ENCODE measurements at places on chromosomes 3 and 15. TPM values are rescaled to one million over a fixed set of nuclear protein-coding genes. Genes with fewer than 3 reads are reported as not detected.
A peak's percentile ranks its signal among the peaks of the same experiment; 100 is the strongest.

DNA sequence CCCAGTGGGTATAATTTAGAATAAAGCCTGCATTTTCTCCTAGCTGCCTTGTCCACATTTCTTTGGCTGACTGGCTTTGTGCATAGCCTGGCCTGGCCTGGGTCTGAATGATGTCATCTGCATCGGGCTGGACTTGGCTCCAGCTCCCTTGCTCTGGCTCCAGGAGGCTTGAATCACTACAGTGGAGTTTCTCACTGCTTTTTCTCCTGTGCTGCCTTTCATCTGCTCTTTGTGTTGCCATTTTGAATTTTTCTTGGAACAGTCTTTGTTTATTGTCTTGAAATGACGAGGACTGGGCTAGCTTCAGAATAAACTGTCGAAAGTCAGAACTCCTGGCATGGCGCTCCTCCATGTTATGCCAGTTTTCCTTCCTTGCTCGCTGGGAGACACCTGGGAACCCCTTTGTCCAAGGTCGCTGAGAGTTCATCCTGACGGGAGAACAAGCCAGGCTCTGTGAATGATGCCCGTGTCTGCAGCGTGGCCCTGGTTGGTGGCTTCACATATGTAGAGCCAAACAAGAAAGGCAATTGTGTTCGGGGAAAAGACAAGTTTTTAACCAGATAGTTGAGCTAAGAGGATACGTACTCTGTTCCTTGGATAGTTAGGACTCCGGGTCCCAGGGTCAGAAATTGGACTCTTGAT lies 258.9 kb downstream of the PDZRN3 start:
- DNase-seq: peak; percentile 32
- no peaks in the 10 kb centered on the region for H3K4me1 ChIP-seq
- H3K4me3 ChIP-seq: no peak overlapping the region
- no peak overlapping the region for H3K27ac ChIP-seq

DNA sequence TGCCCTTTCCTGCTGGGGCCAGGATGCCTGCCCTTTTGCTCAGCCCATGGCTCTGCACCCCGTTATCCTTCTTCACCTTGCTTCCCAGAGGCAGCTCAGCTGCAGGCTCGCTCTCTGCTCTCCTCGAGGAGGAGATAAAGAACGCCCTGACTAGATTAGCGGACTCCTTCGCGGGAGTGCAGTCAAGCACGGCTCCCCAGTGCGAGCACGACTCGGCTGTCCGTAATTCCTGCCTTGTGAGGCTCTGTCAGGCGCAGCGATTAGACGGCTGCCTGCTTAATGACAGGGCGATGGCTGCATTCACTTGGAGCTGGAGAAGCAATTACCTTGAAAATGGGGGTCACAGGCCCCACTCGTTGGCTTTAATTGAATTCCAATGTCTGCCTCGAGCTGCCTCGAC lies 25.9 kb downstream of the TLE3 start:
- no peaks in the 10 kb centered on the region for H3K27me3 ChIP-seq
- H3K36me3 ChIP-seq: peaks cover 18% of the 10 kb centered on the region

DNA sequence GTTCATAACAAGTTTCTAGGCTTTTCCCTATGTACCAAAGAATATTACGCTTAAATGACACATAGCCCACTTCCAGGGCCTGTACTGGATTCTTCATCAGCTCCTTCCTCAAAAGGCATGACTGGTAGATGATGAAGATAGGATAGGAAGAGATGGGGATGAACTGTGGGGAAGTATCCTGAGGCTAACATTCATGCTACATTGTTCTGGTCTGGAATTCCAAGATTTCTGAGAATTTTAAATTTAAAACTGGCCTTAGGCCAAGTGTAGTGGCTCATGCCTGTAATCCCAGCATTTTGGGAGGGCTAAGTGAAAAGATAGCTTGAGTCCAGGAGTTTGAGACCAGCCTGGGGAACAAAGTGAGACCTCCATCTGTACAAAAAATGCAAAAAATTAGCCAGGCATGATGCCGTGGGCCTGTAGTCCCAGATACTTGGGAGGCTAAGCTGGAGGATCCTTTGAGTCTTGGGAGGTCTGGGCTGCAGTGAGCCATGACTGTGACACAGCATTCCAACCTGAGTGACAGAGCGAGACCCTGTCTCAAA lies 160.1 kb upstream of the PLAAT1 start:
- H3K4me3 ChIP-seq: no peak overlapping the region
- no peaks in the 10 kb centered on the region for H3K36me3 ChIP-seq
- no peaks in the 10 kb centered on the region for H3K4me1 ChIP-seq
- H3K27me3 ChIP-seq: peaks cover 36% of the 10 kb centered on the region
- DNase-seq: no peak
- H3K27ac ChIP-seq: no peak overlapping the region

- H3K27me3 ChIP-seq: no peaks in the 10 kb centered on the region
- H3K36me3 ChIP-seq: peaks cover 6% of the 10 kb centered on the region
- H3K4me1 ChIP-seq: peaks cover 8% of the 10 kb centered on the region
- no peak for DNase-seq
- H3K4me3 ChIP-seq: no peak overlapping the region
- no peak overlapping the region for H3K27ac ChIP-seq
Observed at GRCh38 chr3:195240171-195240701, 30.7 kb downstream of the XXYLT1 start.

GRCh38 chr3:38084334-38085310 lies 45.6 kb downstream of the DLEC1 start:
- DNase-seq: peak; percentile 22
- H3K27ac ChIP-seq: no peak overlapping the region
- H3K27me3 ChIP-seq: peaks cover 11% of the 10 kb centered on the region
- no peaks in the 10 kb centered on the region for H3K4me1 ChIP-seq

DNA sequence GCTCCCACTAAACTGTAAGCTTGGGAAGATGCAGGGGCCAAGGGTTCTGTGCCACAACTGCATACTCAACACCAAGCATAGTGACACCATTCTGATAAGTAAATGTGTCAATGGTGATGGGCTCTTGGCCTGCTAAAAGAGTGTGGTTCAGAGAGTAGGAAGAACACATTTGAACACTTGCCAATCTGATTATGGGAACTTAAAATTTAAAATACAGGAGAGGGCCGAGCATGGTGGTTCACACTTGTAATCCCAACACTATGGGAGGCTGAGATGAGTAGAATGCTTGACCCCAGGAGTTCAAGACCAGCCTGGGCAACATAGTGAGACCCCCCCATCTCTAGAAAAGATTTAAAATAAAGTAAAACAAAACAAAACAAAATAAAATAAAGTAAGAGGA lies 34.1 kb downstream of the PTPN9 start:
- H3K4me1 ChIP-seq: peaks cover 6% of the 10 kb centered on the region
- no peak overlapping the region for H3K4me3 ChIP-seq
- DNase-seq: no peak
- H3K27ac ChIP-seq: no peak overlapping the region
- H3K36me3 ChIP-seq: peaks cover 8% of the 10 kb centered on the region
- H3K27me3 ChIP-seq: no peaks in the 10 kb centered on the region

GRCh38 chr3:129592381-129593131 lies 13.9 kb downstream of the PLXND1 start:
- H3K4me1 ChIP-seq: no peaks in the 10 kb centered on the region
- no peaks in the 10 kb centered on the region for H3K27me3 ChIP-seq
- DNase-seq: no peak
- no peak overlapping the region for H3K4me3 ChIP-seq
- H3K36me3 ChIP-seq: no peaks in the 10 kb centered on the region
- no peak overlapping the region for H3K27ac ChIP-seq

- no peak overlapping the region for H3K4me3 ChIP-seq
- H3K36me3 ChIP-seq: peaks cover 75% of the 10 kb centered on the region
- DNase-seq: no peak
- no peak overlapping the region for H3K27ac ChIP-seq
- H3K4me1 ChIP-seq: peaks cover 29% of the 10 kb centered on the region
- no peaks in the 10 kb centered on the region for H3K27me3 ChIP-seq
Observed at GRCh38 chr3:122331886-122332285, 6.8 kb downstream of the CSTA start.

GRCh38 chr3:49723296-49723627 lies 489 bp downstream of the GMPPB start:
- H3K27ac ChIP-seq: peak overlapping the region; percentile 78
- peaks cover 18% of the 10 kb centered on the region for H3K4me1 ChIP-seq
- peak overlapping the region; percentile 83 for H3K4me3 ChIP-seq
- peaks cover 73% of the 10 kb centered on the region for H3K36me3 ChIP-seq

- no peak overlapping the region for H3K27ac ChIP-seq
- H3K4me1 ChIP-seq: peaks cover 6% of the 10 kb centered on the region
- H3K27me3 ChIP-seq: no peaks in the 10 kb centered on the region
- DNase-seq: no peak
- H3K4me3 ChIP-seq: no peak overlapping the region
- H3K36me3 ChIP-seq: peaks cover 4% of the 10 kb centered on the region
Observed at GRCh38 chr3:138474163-138474562, 39.7 kb downstream of the ESYT3 start.

DNA sequence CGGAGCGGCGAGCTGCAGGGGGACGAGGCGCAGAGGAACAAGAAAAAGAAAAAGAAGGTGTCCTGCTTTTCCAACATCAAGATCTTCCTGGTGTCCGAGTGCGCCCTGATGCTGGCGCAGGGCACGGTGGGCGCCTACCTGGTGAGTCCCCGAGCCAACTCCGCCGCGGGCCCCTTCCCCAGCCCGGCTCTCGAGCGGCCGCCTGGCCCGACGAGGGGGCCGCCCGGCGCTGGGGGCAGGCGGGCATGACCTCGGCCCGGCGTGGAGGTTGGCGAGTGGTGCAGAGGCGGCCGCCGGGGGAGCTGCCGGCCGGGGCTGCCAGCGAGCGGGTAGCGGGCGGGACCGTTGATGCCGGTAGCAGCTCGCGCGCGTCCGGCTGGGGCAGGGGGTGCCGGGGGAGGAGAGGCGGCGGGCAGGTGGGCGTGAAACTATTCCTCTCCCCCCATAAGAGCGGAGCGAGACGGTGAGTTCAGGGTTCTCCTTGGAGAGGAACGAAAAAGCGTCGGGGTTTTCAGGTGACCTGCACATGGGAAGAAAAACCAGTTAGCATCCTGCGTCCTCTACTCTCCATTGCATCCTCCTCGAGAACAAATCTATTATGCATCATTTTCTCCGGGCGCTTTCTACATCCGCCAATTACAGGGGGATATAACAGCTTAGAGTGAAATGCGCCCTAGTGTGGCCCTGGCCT lies 585 bp downstream of the SLCO3A1 start:
- peak overlapping the region; percentile 75 for H3K4me3 ChIP-seq
- H3K27ac ChIP-seq: no peak overlapping the region
- H3K36me3 ChIP-seq: no peaks in the 10 kb centered on the region
- DNase-seq: peak; percentile 29
- no peaks in the 10 kb centered on the region for H3K27me3 ChIP-seq

DNA sequence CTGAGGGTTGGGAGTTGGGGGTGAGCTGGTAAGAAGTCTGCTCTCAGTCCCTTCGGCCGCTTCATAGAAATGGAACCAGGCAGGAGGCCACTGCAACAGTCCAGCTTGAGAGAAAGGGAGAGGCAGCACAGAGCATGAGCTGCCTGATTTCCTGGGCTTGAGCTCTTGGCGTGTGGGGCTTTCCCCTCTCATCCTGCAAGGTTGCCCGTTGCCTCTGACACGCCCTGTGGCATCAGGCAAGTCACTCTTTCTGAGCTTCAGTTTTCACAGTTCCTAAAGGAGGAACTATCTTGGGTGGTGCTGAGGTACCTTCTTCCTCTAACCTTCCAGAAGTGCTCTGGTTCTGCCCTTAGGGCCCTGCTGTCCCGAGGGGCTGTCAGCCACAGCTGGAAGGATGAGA lies 4.9 kb downstream of the MESP2 start:
- H3K4me3 ChIP-seq: no peak overlapping the region
- H3K27ac ChIP-seq: peak overlapping the region; percentile 55
- no peaks in the 10 kb centered on the region for H3K27me3 ChIP-seq
- H3K36me3 ChIP-seq: peaks cover 27% of the 10 kb centered on the region
- DNase-seq: peak; percentile 52

DNA sequence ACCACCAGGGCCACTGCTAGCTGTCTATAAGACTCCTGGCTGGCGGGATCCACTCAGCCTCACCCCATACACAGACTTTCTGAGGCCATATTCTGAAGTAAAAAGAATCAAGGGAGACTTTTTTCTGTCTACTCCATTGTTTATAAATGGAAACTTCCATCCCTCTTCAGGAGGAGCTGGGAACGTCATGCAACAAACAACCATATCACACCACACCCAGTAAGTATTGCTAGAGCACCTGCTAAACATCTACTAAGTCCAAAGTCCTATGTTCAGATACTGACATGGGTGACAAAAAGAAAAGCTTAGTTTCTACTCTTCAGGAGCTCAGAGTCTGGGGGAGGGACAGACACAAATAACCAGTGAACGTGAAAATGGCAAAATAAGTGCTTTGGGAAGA lies 324.8 kb upstream of the ONECUT1 start:
- no peaks in the 10 kb centered on the region for H3K4me1 ChIP-seq
- H3K27me3 ChIP-seq: no peaks in the 10 kb centered on the region
- H3K27ac ChIP-seq: no peak overlapping the region
- no peak for DNase-seq

DNA sequence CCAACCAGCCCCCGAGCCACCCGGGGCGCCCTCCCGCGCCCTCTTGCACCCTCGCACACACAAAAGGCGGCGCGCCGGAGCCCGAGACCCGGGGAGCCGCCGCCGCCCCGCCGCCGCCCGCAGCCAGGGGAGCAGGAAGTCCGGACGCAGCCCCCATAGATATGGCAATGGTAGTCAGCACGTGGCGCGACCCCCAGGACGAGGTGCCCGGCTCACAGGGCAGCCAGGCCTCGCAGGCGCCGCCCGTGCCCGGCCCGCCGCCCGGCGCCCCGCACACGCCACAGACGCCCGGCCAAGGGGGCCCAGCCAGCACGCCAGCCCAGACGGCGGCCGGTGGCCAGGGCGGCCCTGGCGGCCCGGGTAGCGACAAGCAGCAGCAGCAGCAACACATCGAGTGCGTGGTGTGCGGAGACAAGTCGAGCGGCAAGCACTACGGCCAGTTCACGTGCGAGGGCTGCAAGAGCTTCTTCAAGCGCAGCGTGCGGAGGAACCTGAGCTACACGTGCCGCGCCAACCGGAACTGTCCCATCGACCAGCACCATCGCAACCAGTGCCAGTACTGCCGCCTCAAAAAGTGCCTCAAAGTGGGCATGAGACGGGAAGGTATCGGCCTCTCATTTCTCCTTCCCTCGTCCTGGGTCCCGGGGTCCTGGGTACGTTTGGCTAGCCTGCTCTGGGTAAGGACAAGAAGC lies 1.6 kb downstream of the NR2F2 start:
- H3K4me1 ChIP-seq: peaks cover 28% of the 10 kb centered on the region
- peak overlapping the region; percentile 84 for H3K4me3 ChIP-seq
- H3K27ac ChIP-seq: peak overlapping the region; percentile 98
- peaks cover 13% of the 10 kb centered on the region for H3K36me3 ChIP-seq

- H3K4me1 ChIP-seq: peaks cover 11% of the 10 kb centered on the region
- H3K4me3 ChIP-seq: no peak overlapping the region
- DNase-seq: no peak
Observed at GRCh38 chr3:66348704-66349103, 127.9 kb downstream of the SLC25A26 start.

Gene PLXNB1
- total RNA-seq: 101 TPM

Gene GOLGA6L9
- 4.1 TPM for total RNA-seq

Gene CKMT1B
- total RNA-seq: 19.0 TPM

Gene KY
- not detected for total RNA-seq

Gene GPR62
- not detected for total RNA-seq
